ENCODE measurements at places on chromosomes 5 and 9.

GRCh38 chr5:72588640-72589039 lies 81.4 kb upstream of the ZNF366 start:
- no peak overlapping the region for H3K4me3 ChIP-seq
- no peaks in the 10 kb centered on the region for H3K27me3 ChIP-seq
- no peaks in the 10 kb centered on the region for H3K36me3 ChIP-seq
- no peak for DNase-seq
- H3K27ac ChIP-seq, result no peak overlapping the region

GRCh38 chr5:17831279-17831678 lies 197.0 kb downstream of the TAF11L14 start:
- H3K36me3 ChIP-seq, result no peaks in the 10 kb centered on the region
- DNase-seq, result no peak
- H3K4me1 ChIP-seq, result no peaks in the 10 kb centered on the region
- no peak overlapping the region for H3K4me3 ChIP-seq

GRCh38 chr5:87136733-87137132 lies 130.9 kb upstream of the RASA1 start:
- no peak for DNase-seq
- no peaks in the 10 kb centered on the region for H3K4me1 ChIP-seq

DNA sequence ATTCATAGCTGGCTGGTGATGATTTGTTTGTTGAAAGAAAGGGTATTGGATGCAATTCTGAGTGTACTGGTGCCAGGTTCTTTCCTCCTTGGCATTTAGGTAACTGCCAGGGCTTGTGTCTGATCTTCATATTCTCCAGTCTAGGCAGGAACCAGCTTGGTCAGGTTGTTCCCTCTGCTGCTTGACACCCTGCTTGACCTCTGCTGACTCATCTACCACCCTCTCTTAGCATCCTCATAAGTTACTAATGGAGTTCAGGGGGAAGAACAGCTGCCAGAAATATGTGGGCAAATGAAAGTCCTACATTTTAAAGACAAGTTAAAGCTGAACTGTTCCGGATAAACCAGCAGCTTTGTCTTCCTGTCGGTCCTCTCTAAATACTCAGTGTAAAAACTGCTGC lies 116.1 kb upstream of the TNC start:
- H3K4me1 ChIP-seq, result peaks cover 10% of the 10 kb centered on the region
- H3K36me3 ChIP-seq, result no peaks in the 10 kb centered on the region
- peak; percentile 96 for DNase-seq
